ENCODE measurements at places on chromosomes 5 and 9. TPM values are rescaled to one million over a fixed set of nuclear protein-coding genes. Genes with fewer than 3 reads are reported as not detected.

Gene PLK2
- 621 TPM for total RNA-seq

Gene C5orf47
- 0.25 TPM for total RNA-seq

Gene OR1J2
- not detected for total RNA-seq

Gene GCNT4
- total RNA-seq = 0.74 TPM

Gene WWC1
- total RNA-seq = 60.5 TPM

Gene CATSPER3
- not detected for total RNA-seq

Gene IRX4
- total RNA-seq = not detected

Measured in temporal lobe (tissue), 4 donors.